ENCODE measurements at places on chromosomes 3 and 15.

GRCh38 chr15:58434334-58434875 is 2.6 kb downstream of the LIPC start:
- no peak for DNase-seq

GRCh38 chr3:18898911-18899310 is 249.4 kb upstream of the KCNH8 start:
- no peak for DNase-seq

DNA sequence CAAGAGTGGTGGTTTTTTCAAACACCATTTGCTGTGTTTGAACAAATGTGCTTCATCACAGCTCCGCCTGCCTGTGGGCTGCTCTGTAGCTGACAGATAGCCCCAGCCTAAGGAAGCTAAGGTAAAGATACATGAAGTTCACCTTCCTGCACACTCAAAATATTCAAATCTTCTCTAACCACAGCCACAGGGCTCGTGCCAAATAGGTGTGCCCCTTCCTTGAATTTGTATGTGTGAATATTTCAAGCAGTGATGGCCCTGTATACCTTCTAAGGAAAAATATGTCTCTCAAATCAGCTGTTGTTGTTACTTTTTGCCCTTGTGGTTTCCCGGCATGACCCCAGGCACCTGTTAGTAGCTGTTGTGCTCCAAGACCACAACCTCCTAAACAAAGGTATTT is 92.8 kb downstream of the CCNL1 start:
- no peak for DNase-seq

- no peak for DNase-seq
These were observed 105.7 kb downstream of the TPRA1 start for GRCh38 chr3:127484601-127485388.

DNA sequence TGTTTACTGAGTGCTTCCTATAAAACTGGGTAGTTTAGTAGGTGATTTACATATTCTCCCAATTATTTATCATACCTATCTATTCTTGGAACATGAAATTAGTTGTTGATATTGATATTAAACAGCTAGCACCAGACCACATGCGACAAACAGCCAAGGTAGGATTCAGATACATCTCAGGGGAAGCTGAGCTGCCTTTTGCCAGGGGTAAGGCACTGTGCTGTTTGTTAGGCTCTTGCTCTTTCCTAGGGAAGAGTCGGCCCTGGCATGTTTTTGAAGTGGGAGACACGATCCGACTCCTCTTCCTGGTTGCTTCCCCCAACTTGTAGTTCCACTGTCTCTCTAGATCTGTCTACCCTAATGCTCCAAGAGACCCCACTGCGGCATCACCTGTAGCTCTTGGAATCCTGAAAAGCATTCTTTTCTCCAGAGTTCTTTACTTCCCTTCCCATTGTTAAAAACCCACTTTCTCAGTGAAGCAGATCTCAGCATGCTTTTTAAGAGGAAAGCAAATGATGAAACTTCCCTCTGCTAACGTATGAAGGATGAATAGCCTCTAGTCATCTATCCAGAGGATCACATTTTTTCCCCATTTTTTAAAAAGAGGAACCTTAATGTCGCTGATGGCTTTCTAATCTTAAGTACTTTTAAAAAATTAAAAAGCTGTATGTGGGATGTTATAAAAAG is 138.4 kb downstream of the GHSR start:
- DNase-seq = no peak

- DNase-seq = no peak
These were observed 69.5 kb downstream of the FLNB start for GRCh38 chr3:58077596-58078285.

DNA sequence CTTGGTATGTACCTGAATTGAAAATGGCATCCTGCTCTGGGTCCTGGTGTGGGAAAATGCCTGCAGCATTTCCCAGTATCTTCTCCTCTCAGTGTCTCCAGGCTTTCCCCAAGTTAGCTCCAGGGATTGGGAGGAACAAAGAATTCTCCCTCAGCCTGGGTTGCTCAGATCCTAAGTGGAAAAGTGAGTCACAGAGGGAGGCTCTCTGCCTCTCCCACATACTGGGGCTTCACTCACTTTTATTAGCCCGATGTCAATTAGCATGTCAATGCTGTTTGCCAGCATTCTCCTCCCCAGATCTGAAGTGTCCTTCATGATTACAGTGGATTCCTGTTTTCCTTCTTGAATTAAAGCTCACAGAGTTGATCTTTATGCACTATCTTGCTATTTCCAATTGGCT is 655.0 kb downstream of the EPHA3 start:
- no peak for DNase-seq

- DNase-seq = no peak
These were observed 36.0 kb downstream of the MNS1 start for GRCh38 chr15:56428821-56429458.

All from caudate nucleus (tissue), 63 donors.